SK-MEL-5 (cell line): ENCODE measurements at places on chromosomes 6 and 20.

GRCh38 chr6:152135755-152136448 is 328.4 kb downstream of the ESR1 start:
- DNase-seq: no peak

GRCh38 chr6:72863131-72863530 is 241.3 kb downstream of the KCNQ5 start:
- DNase-seq: no peak

DNA sequence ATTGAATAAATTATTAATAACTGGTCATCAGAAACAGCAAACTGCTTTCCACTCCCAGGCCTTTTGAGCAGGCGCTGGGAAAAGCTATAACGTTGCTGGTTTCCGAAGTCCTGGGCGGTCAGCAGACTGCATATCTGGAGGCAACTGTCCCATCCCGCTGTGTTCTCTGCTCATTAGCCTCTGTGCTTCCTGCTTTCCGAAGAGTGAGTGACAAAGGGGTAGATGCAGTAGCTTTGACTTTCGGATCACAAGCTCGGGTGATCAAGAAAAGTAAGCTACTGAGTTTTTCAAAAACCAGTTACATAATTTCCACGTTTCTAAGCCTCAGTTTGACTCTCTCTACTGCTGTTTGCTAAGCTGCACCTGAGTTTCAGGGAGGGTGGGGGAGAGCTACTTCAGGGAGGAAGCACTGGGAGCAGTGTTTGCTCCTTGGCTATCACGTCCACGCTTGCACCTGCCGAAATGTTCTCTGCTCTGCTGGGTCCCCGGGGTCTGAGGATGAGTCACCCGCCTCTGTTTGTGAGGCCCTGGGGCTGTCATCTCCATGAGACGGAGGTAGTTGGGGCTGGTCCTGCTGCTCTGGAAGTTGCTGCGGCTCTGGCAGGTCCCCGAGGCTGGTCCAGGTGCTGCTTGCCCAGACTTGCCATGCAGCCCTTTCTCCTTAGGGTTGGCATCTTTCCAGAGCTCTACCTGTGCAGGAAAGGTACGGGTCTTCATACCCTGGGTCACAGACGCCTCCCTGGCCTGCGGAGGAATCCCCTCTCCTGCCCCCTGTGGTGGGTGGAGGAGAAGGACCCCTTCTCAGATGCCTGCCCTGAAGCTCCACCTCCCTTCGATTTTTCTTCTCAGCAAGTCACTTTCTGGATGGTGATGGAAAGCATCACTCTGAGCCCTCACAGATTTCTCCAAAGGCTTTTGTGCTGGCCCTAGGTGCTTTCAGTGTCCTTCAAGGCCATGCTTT is 220.0 kb downstream of the QKI start:
- no peak for DNase-seq

DNA sequence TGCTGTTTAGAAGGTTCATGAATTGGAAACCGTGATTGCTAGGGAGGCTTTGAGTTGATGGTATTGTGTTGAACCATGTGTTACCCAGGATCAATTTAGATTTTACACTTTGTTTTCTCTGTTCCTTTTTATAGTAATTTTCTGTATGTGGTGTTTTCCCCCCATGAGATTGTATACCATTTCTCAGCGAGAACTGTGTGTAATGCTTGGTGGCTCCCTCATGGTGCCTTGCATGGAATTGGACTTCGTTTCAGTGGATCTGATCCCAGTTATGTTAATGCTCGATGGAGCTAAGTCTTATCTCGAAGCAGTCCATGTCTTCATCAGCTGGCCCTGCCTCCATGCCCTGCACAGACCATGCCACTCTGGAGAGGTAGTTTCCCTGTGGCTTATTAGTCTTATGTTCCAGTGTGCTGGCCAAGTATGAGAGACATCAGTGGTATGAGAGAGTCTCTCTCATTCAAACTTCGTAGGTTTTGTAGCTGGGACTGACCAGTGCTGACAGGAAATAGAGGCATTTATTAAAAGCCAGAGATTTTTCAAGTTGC is 18.7 kb downstream of the PTPN1 start:
- no peak for DNase-seq

- no peak for DNase-seq
Measured at GRCh38 chr6:11654876-11655275, 117.3 kb downstream of the TMEM170B start.

DNA sequence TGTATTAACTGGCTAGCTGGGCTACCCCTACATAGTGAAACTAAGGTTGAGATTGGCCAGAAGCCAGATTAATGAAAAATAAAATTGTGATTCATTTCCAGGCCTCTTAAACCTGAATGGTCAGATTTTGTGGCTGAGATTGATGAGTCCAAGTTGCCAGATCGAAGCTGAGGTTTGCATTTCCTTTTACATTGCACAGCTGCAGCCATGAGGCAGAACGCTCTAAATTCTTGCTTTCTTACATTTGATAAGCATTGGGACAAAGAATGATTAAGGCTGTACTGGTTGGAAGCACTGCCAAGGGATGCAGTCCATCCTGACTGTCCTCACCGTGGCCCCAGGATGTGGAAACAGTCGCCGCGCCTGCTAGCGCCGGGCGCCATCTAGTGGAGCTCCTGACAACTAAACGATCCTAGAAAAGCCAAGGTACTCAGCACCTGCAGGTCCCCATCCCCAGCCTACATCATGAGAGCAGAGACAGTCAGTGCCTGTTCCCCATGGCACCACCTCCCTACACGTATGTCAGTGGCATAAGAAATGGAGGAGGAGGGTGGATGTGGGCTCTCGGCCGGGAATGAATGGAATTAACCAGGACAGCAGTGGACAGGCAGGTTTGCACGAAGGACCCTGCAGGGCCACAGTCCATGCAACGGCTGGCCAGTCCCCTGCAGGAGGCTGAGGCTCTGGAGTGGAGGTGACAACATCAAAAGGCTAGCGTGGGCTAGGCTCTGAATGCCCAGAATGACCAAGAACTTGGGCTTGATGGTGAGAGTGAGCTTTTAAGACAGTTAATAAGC is 19.0 kb downstream of the PXDC1 start:
- peak; percentile 83 for DNase-seq

GRCh38 chr6:111207141-111207858 is 120.0 kb downstream of the SLC16A10 start:
- DNase-seq: peak; percentile 35

DNA sequence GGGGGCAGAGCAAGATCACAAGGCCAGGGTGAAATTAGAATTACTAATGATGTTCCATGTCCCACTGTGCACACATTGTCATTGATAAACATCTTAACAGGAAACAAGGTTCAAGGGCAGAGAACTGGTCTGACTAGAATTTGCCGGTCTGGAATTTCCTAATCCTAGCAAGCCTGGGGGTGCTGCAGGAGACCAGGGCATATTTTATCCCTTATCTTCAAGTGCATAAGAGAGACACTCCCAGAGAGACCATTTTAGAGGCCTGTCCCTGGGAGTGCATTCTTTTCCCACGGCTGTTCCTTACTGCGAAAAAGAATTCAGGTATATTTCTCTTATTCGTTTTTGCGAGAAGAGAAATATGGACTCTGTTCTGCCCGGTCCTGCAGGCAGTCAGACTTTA is 41.5 kb downstream of the CD83 start:
- no peak for DNase-seq

- no peak for DNase-seq
Measured at GRCh38 chr20:46951405-46951804, 56.8 kb downstream of the EYA2 start.

DNA sequence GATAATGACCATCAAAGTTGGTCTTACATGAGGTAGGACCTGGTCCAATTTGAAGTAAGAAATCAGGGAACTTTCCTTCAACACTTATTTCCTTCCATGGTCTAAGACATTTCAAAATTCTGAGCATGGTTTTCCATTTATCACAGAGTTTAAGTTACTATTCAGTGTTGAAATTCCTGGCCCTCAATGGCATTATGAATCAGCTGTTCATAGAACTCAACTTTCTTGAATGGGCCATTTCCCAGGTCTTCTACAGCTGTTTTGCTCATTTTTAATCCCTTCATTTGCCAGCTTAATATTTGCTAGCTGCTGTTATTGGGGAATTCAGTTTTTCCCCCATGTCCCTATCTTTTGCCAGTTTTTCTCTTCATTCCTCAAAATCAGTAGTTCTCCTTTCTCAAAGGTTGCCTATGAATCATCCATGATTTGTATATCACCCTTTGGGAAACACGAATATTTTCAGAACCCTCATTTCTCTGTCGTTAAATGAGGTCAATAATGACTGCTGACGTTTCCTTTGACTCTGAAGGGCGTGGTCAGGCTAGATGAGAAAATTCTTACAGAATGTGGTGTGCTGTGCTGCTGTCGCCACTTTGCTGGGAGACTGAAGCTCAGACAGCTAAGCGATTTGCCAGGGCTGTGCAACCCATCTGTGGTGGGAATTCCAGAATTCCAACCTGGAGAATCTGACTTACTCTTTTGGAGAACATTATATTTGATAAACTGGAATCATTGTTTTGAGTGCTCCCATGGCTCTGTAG is 216.5 kb upstream of the FLRT3 start:
- DNase-seq: no peak

- no peak for DNase-seq
Measured at GRCh38 chr6:111747396-111747795, 125.9 kb downstream of the FYN start.

- DNase-seq: no peak
Measured at GRCh38 chr6:30152016-30152673, 8.9 kb downstream of the TRIM10 start.
